Suppressor macrophage (primary cell): ENCODE measurements at places on chromosomes 5 and 9.

GRCh38 chr9:129709438-129710168 is 43.2 kb downstream of the PTGES start:
- no peak for DNase-seq

DNA sequence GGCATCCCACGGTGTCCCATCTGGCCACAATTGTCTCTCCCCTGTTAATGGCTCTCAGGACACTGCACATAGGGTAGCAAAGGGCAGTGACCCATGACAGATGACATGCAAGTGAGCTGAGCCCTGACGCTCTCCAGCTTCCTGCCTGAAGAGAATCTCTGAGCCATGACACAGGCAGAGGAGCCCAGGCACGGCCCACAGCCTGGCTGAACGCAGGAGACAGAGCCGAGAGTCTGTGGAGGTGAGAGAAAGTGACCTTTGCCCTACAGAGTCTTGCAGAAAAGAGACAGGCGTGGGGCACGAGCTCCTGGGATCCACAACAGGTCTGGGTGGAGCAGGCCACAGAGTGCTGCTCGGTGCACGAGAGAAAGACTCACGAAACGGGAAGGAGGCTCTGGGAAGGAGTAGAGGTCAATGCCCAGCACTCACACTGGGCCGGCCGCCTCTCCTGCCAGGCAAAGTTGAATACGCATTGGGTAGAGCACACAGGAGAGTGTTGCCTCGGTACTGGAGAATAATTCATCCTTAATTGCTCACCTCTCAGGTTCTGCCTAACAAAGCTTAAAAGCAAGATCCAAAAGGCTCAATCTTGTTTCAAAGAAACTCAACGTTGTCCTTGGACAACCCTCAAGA is 90.3 kb downstream of the MRPL36 start:
- DNase-seq: no peak

DNA sequence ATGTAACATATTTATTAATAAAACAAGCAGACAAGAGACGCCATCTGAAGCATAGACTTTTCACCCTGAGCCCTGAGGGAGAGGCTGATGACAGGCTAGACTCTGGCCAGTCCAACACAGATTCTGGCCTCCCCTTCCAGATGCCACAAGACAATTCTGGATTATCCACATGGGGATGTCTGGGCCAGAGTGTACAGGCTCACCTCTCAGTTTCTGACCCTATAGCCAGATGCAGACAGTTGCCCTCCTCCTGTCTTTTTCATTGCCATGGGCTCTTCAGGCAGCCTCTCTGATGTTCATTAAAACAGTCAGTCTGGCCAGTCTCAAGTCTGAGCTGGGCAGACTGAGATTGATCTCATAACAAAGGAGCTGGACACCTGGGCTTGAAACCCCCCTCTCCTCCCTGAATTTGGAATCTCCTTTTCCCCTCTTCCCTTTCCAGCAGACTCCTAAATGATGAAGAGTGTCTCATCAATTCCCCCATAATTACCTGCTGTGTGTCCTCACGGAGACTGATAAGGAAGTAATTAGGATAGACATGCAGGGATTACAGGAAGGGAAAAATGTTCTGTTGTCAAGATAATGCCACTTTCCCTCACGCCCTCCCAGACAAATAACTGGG is 89.6 kb downstream of the ASTN2 start:
- no peak for DNase-seq

DNA sequence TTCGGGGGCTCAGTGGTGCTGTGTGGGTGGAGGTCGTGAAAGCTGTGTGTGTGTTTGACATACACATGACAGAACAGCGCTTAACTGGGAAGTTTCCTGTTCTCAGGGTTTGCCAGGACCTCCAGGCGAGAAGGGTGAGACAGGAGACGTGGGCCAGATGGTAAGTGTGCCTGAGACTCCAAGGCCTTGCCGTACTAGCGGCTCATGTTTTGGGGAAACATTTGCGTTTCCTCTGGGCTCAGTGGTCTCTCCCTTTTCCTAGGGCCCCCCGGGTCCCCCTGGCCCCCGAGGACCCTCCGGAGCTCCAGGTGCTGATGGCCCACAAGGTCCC is 68.3 kb upstream of the FCN2 start:
- no peak for DNase-seq

GRCh38 chr9:131950487-131950886 is 129.2 kb downstream of the MED27 start:
- no peak for DNase-seq

- no peak for DNase-seq
Measured at GRCh38 chr5:72006361-72006760, 100.9 kb upstream of the MAP1B start.

GRCh38 chr5:150272531-150272930 is 17.0 kb downstream of the CAMK2A start:
- DNase-seq: no peak
